ENCODE measurements at places on chromosomes 7 and 10.

GRCh38 chr7:55309040-55309991 lies 55.8 kb upstream of the LANCL2 start:
- no peak for DNase-seq

GRCh38 chr7:1368682-1369571 lies 90.3 kb downstream of the MICALL2 start:
- peak; percentile 31 for DNase-seq

GRCh38 chr7:7732621-7733281 lies 14.3 kb upstream of the RPA3 start:
- DNase-seq: no peak

- no peak for DNase-seq
Measured at GRCh38 chr10:86090807-86091206, 275.8 kb downstream of the GRID1 start.

DNA sequence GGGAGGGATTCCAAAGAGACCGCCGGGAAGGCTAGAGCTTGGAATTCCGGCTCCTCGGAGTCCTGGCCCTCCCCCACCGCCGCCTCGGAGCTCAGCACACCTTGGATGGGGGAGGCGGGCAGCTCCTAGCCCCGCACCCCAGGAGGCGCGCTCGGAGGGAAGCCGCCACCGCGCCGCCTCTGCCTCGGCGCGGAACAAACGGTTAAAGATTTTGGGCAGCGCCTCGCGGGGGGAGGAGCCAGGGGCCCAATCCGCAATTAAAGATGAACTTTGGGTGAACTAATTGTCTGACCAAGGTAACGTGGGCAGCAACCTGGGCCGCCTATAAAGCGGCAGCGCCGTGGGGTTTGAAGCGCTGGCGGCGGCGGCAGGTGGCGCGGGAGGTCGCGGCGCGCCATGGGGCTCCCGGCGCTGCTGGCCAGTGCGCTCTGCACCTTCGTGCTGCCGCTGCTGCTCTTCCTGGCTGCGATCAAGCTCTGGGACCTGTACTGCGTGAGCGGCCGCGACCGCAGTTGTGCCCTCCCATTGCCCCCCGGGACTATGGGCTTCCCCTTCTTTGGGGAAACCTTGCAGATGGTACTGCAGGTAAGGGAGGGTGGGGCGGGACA lies at the start of gene CYP26A1:
TSS of gene CYP26A1 (plus strand) at position 355 of the 608 bp plus-strand sequence. CDS start at position 397, 42 bp downstream.
- DNase-seq: no peak

DNA sequence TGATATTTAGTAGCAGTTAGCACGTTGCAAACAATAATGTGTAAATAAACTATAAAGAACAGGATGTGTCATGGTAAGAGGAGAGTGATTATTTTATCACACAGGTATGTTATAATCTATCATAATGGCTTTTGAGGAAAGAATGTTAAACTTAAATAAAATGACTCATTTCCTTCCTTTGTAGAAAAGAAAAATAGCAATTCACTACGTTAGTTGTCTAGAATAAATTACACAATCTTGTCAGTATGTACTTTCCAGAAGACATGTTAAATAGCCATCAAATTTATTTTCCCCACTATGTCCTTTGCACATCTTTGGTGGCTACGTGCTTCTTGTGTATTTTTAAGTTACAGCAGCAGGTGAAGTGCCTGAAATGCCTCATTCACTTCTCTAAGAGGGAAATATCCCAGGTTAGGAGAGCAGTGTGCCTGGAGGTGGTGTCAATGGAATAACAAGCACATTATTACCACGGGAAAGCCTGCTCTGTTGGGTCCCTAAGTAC lies 133.8 kb downstream of the SEMA3A start:
- DNase-seq: no peak

GRCh38 chr7:1087952-1088920 lies at the start of gene GPER1:
Gene GPER1 (plus strand): TSS chr7:1088113. CDS start chr7:1091729, 3,616 bp downstream.
- DNase-seq: no peak

DNA sequence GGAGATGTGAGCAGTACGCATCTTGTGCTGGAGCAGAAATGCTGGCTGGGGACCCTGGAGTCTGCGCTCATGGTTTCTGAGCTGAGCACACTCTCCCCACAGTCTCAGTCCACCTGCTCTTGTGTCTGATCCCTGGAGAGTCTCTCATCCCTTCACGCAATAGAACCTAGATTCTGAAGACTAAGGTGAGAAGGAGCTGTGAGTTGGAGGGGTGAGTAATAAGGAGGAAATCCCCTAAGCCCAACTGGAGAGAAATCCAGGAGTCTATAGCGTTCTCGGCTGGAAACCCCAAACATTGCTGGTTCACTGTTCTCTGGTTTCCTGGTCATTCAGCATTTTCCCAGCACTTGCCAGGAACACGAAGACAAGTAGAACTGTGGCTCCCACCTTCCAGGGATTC lies 68.3 kb upstream of the SMNDC1 start:
- no peak for DNase-seq

DNA sequence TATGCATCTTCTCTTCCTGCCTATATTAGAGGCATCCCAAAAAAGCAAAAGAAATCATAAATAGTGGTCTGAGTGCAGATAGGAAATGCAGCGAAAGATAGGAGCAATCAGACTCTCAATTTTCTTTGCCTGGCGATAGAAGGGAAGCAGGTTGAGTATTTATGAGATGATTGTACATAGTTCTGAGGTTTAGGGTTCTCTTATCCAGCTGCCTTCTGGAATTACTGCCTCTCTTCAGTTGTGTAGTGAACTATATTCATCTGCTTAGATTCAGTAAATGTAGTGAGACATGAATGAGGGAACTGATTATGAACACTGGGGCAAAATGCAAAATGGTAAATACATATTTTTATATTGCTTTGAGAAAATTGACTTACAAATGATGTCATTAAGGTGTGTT lies 93.0 kb upstream of the CYP26C1 start:
- DNase-seq: no peak

DNA sequence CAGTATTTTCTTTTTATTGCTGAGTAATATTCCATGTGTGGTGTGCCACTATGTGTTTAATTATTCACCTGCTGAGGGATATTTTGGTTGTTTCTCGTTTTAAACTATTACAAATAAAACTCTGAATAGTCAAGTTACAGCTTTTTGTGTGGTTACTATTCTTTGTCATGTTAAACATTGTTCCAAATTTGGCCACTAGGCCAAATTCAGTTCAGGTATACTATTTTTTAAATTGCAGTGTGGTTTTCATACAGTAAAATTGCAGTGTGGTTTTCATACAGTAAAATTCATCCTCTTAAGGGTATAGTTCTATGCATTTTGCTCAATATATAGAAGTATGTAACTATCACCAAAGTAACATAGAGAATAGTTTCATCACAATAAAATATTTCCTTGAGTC lies 97.4 kb upstream of the FAM3C start:
- no peak for DNase-seq

DNA sequence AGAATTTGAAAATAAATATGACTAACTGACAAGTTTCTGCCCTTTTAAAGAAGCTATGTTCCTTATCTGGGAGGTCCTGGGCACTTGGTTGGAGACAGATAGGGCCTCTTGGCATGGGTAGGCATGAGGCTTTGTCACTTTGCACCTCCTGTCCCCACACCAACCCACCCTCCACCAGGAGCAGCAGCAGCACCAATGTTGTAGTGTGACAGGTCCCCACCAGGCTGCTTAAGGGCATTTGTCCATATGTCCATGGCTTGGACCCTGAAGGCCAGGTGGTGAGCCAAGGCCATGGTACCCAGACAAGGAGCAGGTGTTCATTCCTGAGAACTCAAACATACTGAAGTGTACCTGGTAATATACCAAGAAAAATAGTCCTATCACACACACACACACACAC lies 629.1 kb downstream of the ACTR3B start:
- no peak for DNase-seq

GRCh38 chr10:69657430-69657829 lies 27.4 kb downstream of the FAM241B start:
- DNase-seq: no peak

GRCh38 chr10:59628456-59628855 lies 81.2 kb downstream of the SLC16A9 start:
- DNase-seq: no peak

DNA sequence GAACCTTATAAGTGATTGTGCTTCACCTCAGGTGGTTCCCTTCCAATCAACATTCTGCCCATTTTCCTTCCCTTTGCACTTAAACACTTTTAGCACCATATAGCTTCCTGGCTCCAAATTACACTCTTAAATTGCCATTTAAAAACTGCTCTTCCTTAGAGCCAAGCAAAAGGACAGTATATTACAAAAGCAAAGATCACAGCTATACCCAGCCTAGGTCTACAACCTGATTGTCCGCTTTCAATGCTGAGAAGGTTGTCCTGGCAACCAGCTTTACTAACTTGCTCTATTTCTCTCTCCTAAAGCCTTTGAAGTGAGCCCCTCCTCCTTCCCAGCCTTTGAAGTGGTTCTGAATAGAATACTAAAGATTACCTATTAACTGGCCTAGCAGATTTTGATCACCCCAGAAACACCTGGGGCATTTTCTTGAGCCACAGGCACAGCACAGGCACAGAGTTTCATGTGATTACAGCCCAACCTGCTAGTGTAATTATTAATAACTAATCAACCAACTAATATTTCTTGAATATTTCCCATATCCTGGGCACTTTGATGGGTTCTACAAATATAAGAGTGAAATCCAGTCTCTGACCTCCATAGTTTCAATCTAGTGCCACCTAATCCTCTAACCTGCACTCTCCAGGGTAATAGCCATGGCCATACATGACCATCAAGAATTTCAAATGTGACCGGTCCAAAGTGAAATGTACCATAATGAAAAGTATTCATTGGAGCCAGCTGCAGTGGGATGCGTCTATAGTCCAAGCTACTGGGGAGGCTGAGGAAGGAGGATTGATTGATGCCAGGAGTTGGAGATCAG lies 63.6 kb upstream of the TRIM24 start:
- no peak for DNase-seq

GRCh38 chr7:151857412-151857811 lies 19.5 kb downstream of the PRKAG2 start:
- DNase-seq: no peak

DNA sequence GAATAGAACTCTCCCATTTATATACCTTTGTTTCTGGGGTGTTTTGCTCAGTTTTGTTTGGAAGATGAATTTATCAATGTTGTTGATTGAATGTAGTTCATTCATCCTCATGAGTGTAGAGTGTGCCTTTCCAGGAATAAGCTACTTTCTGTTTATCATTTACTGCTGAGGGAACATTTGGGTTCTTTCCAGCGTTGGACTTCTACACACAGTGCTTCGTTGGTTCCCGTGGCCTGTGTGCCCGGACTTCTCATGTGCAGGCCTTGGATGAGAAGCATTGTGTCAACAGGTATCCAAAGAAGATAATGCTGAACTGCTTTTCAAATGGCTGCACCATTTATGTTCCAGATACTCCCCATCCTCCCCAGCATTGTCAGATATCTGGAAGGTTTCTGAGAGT lies 107.6 kb upstream of the TNS3 start:
- no peak for DNase-seq

- DNase-seq: peak; percentile 52
Measured at GRCh38 chr10:69004821-69005220, 16.2 kb downstream of the KIFBP start.

GRCh38 chr7:121831351-121831750 lies 41.6 kb upstream of the PTPRZ1 start:
- DNase-seq: no peak

GRCh38 chr7:38007096-38007495 lies 86.7 kb downstream of the EPDR1 start:
- no peak for DNase-seq

- DNase-seq: peak; percentile 38
Measured at GRCh38 chr10:79295563-79295962, 51.7 kb upstream of the PPIF start.

DNA sequence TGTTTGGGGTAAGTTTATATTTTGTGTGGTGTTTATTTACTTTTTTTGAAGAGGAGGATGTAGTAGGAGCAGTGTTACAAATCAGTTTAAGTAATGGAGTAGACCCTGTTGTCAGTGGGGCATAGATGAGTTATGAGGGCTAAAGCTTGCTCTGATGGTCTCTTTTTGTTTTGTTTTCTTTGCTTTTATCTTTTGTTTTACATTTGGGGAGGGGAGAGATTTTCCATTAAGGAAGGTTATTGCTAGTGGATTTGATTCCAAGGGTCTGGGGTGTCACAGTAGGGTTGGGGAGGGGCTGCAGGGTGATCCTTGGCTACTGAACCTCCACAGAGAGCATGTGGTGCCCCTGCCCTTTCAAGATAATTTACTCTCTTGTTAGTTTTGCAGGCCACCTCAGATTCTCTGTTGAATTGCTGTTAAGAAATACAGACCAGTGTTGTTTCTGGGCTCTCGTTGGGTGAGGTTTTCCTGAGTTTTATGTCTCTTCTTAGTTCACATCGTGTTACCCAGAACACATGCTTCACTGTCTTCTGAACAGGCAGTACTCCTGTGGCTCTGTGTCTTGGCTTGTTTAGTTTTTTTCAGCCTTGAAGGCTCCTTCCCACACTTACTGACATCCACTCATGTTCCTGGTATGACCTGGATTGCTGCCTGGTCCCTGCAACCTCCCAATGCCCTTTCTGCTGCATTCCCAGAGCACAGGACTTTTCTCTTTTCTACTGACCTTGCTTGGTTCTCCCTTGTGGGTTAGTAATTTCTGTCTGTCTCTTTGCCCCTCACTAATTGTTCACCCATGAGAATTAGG lies 4.2 kb downstream of the KIFBP start:
- DNase-seq: no peak
